ENCODE measurements at places on chromosomes 11 and 22. TPM values are rescaled to one million over a fixed set of nuclear protein-coding genes. Genes with fewer than 3 reads are reported as not detected.

The P2RX6 gene
- 26.5 TPM for polyA plus RNA-seq

The GUCY1A2 gene
- polyA plus RNA-seq: 5.7 TPM

The AMOTL1 gene
- 51.7 TPM for polyA plus RNA-seq

GRCh38 chr22:48866906-48867681, 960.6 kb downstream of the BRD1 start:
- DNase-seq: no peak

- DNase-seq: no peak
Measured at GRCh38 chr11:119693253-119693815, 35.7 kb downstream of the NECTIN1 start.

DNA sequence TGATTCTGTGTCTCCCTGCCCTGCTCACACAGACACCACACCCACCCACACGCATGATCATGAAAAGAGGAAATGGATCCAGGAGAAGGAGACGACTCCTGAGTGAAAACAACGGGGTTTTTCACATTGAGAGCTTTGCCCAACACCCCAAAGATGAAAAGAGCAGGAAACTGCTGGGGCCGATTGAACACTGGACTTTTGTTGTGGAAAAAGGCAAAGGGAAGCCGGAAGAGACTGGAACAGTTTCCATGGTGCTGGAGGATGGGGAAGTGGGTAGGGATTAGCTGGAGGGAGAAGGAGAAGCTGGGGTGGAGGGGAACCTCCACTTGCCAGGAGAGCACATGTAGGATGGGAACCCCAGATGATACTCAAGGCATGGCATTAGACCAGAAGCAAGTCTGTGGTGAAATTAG, 5.2 kb upstream of the SLC43A3 start:
- no peak for DNase-seq

GRCh38 chr22:45381348-45381747, 32.1 kb downstream of the SMC1B start:
- DNase-seq: no peak

GRCh38 chr22:50053861-50054260, 4.2 kb downstream of the TTLL8 start:
- no peak for DNase-seq

- DNase-seq: no peak
Measured at GRCh38 chr22:48899523-48900326, 927.9 kb downstream of the BRD1 start.
